ENCODE measurements at places on chromosomes 7 and 10.

GRCh38 chr7:155206318-155207020, 91.2 kb upstream of the INSIG1 start:
- DNase-seq: no peak

DNA sequence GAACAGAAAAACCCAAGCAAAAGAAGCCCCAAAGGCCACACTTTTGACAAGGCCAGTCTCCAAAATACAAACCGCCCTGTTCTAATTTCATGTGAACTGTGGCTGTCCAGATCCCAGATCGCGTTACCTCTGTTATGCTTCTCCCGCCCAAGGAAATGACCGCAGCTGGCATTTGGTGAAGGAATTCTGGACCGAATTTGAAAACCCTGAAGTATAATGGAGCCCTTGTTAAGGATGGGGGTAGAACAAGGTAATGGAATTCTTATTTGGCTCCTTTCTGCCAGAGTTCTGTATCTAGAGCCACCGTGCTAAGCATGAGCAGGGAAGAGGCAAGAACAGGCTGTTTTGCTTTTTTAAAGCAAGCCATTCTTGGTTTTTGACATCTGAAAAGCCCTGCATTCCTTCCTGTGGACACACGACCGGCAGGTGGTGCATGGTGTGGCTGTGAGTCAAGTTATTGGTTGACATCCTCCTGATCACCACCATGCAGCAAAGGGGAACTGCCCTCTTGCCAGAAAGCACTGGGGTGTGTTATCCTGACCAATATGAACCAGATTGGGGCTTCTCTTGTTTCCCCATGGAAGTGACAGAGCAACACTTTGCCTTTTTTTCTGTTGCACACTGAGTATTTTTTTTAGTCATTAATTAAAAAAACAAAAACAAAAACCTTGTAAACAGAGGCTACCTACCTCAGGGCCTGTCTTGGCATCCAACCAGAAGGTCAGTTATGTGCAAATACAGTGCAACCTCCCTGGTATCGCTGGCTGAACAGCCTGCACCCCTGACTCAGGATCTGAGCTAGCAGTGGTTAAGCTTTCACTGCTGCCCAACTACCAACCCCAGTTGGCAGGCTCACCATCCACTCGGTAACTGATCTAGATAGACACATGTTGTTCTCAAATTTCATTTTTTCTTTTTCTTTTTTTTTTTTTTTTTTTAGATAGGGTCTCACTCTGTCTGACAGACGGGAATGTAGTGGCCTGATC, 14.2 kb downstream of the UCMA start:
- peak; percentile 46 for DNase-seq

DNA sequence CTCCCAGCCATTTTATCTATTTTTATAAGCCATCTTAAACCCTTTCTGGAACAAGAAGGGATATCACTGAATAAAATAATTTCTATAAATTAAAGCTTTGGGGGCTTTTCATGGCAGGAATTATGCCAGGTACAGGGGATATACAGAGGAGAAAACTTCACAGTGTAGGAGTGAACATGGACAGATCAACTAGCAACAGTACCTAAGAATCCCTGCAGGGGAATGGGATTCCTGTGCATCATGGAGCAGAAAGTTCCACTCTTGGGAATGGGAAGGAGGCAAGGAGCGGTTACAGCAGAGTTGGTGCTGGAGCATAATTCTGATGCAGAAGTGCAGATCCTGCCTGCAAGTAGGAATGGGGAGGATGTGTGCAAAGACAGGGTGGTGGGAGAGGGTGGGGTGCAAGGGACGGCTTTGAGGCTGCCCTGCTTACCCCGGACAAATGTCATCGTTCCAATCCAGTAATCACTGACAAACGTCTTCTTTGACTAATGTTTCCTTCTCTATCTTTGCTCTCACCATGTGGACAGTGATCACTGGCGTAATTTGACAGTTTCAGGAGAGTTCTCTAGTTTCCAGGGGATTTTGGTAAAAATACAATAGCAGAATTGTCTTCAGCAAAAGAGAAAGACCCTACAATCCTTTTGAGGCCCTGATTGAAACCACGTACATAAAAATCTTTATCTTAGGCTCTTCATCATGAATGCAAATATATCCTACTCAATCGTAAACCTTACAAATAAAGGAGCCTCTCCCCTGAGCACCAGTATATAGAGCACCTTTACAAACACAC, 196.7 kb downstream of the HECW1 start:
- no peak for DNase-seq

DNA sequence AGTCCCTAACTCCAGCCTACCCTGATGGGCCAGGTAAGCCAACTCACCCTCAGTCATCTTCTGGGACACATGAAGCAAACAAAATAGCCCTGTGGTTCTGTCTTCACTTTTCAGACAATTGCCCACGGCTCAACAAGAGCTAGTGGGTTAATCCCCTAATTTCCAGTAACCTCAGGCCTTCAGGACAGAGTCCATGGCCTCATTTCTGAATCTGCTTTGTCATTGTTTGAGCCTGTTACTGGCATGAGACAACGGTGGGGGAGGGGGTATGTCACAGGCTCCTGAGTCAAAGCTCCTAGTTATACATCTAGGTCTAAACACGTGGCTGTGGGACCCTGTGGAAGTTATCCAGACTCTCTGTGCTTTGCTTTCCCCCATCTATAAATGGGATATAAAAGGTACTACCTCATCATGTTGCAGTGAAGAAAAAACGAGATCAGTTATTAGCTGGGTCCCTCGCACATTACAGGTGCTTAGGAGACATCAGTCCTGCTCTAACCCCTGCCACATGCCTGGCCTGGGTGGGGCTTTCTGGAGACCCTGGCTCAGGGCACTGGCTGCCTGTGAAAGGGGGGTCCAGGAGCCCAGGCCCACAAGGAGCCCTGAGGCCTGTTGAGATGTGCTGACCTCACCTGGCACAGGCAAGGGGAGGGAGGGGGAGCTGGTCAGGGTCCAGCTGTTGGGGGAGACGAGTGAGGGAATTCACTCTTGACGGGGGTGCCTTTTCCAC, 16.5 kb downstream of the MAT1A start:
- no peak for DNase-seq

DNA sequence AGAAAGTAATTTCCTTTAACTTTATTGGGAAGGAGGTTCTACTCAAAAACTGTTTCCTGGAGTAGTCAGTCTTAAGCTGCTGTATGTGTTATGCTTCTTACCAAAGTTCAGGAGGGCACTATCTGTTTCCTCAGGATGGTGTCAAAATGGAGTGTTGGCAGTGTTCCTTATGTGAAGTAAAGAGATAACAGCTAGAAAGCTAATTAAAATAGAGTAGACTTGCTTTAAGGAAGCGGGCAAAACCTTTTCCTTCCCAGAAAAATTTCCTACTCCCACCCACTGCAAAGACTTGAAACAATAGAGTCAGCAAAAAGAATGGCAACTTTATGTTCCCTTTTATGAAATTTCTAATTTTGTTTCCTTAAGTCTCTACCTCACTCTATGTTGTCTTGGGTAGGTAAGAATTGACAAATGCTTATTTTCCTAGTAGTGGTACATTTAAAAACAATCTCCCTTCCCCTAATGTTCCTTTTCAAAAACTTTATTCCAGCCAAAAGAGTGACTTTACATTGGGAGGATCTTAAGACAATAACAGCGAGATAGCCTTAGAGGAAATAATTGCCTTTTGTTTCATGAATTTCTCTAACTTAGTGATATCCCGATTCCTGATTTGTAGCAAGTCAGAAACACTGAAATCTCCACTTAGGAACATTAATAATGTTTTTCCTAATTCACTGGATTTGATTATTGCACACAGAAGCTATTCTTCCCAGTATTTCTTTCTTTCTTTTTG, 26.5 kb upstream of the ENTPD1 start:
- DNase-seq: no peak

DNA sequence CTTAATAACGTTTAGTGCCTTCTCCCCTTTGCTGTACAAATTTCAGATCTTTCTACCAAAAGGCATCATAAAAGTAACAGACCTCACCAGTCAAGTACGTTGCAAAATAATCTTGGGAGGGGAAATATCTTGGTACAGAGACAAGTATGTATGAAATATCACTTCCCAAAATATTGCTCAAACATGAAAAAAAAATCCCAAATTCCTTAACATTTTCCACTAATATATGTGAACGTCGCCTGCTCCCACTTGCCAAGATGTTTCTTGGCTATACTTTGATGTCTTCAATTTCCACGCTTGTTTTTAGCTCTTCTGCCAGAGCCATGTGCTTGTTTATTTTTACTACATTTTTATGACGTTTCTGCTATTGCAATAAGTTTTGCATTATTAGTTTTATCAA, 223.5 kb downstream of the PLXNA4 start:
- no peak for DNase-seq

Data from H1 (cell line).